ENCODE measurements at places on chromosomes 2 and 18.

DNA sequence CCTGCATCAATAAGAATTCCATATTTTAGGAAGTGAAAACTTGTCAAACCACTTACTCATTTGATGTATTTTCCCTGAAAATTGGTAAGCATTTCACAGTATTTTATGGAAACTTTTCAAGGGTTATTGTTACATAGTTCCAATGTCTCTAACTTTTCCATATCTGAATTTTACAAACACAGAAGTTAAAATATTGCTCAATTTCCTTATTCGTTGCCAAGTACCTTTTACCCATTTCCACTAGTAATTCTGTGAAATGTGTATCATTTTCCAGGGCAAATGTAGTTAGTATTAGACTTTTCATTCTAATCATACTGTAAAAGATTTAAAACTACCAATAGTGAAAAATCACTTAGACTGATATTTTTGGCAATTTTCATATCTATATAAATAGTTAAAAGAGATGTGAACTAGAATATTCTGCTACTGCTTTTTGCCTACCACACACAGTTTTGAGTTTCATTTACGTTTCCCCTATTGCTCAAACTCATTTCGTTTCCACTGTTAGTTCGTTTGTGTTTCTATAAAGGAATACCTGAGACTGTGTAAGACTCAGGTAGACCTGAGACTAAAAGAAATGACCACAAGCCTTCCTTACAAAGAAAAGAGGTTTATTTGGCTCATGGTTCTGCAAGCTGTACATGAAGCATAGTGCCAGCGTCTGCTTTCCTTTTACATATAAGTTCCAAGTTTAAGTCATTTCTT, 86.3 kb downstream of the PMS1 start:
- no peak for DNase-seq

DNA sequence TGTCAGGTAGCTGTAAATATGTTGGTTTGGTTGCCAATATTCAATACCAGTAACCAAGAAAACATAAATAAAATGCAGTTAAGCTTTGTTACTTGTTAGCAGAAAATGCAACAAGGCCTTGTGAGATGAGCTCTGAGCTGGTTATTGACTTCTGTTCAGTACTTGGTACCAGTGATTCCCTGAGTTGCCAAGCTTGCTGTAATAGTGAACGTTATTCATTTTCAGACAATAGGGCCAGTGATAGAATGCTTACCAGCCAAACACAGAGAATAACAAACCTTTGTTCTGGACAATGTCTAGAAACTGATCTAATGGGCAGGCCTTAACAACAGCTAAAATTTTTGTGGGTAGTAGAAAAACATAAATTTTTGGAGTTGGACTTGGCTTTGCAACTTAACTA, 29.5 kb downstream of the RASGRP3 start:
- DNase-seq: no peak

DNA sequence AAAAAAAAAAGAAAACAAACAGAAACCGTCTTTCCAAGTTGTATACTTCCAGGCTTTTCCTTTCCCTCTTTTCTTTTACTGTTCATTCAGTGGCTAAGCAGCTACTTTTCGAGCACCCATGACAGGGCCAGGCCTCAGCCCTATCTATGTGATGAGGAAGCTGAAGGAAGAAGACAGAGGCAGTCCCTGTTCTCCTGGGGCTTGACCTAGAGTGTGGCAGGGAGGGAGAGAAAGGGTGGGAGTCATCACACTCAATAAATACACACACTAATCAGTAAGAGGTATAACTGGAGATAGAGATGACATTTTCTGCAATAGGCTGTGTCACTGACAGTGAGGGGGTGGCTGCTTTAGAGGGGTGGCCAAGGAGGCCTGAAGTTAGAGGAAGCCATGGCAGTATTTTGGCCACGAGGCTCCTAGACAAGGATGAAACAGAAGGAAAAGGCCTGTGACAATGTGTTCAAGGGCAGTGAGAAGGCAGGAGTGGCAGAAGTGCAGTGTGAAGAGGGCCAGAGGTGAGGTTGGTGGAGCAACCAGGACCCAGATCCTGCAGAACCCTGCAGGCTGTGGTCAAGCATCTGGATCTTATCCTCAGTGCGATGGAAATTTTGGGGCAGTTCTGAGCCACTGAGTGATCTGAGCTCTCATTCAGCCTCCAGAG, 131.8 kb upstream of the TTC39C start:
- DNase-seq: no peak

GRCh38 chr2:184859187-184859586, 260.9 kb downstream of the ZNF804A start:
- DNase-seq: no peak

DNA sequence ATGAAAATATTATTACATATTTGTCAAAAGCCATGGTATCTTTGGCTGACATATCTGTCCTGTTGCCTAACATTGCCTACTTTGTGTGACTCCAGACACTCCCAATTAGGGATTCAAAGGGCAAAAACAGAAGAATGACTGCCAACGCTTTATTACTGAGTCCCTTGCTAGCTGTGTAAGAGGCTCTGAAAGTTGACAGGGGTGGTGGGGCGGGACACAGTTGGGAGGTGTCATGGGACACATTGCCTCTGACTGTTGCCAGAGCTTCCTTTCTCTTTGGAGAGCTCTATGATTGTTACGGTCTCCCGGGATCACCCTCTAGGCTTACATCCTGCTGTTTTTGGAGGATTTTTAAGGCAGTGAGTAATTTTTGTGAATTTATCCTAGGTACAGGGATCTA, 249.6 kb upstream of the ACVR2A start:
- DNase-seq: no peak

GRCh38 chr18:56380685-56381084, 257.7 kb downstream of the TXNL1 start:
- no peak for DNase-seq

- DNase-seq: no peak
Observed at GRCh38 chr2:133819906-133820305, 251.6 kb upstream of the NCKAP5 start.

- DNase-seq: no peak
Observed at GRCh38 chr2:120686511-120687168, 49.0 kb upstream of the GLI2 start.
